Thoracic aorta (tissue), 2 donors: ENCODE measurements at places on chromosomes 7 and 10.
A peak's percentile ranks its signal among the peaks of the same experiment; 100 is the strongest.

DNA sequence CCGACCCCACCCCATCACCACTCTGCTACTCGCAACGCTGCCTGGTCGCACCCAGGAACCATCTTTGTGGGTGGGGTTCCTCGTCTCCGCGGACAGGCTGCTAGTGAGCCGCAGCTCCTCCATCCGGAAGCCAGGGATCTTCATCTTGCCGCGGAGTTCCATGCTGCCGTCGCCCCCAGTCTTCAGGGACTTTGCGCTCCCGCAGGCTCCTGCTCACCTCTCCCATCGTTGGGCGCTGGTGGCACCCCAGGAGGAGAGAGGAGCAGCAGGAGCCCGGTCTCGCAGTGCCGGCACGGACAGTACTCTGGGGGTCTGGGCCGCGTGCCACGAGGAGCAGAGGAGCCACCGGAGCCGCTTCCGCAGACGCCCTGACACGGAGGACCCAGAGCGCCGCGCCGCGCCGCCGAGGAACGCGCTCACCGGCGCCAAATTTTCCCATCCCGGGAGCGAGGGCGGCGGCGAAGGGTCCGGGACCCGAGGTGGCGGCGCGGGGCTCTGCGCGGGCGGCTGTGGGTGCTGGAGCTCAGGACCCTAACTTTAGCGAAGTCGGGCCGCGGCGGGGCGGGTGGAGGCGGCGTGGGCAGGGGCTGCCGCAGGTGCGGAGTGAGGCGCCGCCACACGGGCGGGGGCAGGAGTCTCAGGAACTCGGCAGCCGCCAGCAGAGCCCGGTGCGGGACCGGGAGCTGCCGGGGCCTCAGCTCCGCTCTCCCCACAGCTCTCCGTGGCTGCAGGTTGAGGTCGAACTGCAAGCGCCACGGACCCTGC, 750.1 kb upstream of the SORCS1 start:
- no peaks in the 10 kb centered on the region for H3K36me3 ChIP-seq
- no peaks in the 10 kb centered on the region for H3K27me3 ChIP-seq
- DNase-seq, result no peak
- no peak overlapping the region for H3K4me3 ChIP-seq
- H3K4me1 ChIP-seq, result no peaks in the 10 kb centered on the region

DNA sequence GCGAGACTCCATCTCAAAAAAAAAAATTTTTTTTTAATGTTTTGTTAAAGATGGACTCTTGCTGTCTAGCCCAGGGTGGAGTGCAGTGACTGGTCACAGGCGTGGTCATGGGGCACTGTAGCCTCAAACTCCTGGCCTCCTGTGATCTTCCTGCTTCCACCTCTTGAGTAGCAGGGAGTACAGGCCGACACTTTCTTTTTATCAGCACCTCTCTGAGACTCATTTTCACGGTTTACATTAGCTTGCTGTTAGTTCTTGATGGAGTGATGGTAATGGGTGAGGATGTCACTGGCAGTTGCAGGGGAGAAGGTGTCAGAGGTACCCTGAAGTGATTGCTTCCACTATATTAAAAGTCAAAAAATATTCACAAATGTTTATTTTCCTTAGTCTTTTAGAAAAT, 95.3 kb upstream of the MTPN start:
- H3K27me3 ChIP-seq, result no peaks in the 10 kb centered on the region
- no peak for DNase-seq
- no peak overlapping the region for H3K27ac ChIP-seq
- H3K4me3 ChIP-seq, result no peak overlapping the region
- H3K36me3 ChIP-seq, result no peaks in the 10 kb centered on the region

GRCh38 chr10:79904671-79905321, 44.1 kb downstream of the SFTPD start:
- H3K4me3 ChIP-seq, result peak overlapping the region; percentile 77
- no peak for DNase-seq
- H3K27me3 ChIP-seq, result no peaks in the 10 kb centered on the region
- peak overlapping the region; percentile 75 for H3K27ac ChIP-seq
- no peaks in the 10 kb centered on the region for H3K36me3 ChIP-seq

- DNase-seq, result no peak
- H3K27ac ChIP-seq, result no peak overlapping the region
- H3K27me3 ChIP-seq, result no peaks in the 10 kb centered on the region
- H3K4me3 ChIP-seq, result no peak overlapping the region
- no peaks in the 10 kb centered on the region for H3K36me3 ChIP-seq
Measured at GRCh38 chr7:115208710-115209560, 287.0 kb downstream of the MDFIC start.

- H3K4me1 ChIP-seq, result no peaks in the 10 kb centered on the region
- H3K27me3 ChIP-seq, result no peaks in the 10 kb centered on the region
- H3K36me3 ChIP-seq, result peaks cover 53% of the 10 kb centered on the region
- DNase-seq, result no peak
- no peak overlapping the region for H3K27ac ChIP-seq
Measured at GRCh38 chr10:13117841-13118783, 18.1 kb downstream of the OPTN start.
